Activated CD4-positive, alpha-beta T cell treated with anti-CD3 and anti-CD28 coated beads for 4 hours (primary cell): ENCODE measurements at places on chromosomes 4 and X.

DNA sequence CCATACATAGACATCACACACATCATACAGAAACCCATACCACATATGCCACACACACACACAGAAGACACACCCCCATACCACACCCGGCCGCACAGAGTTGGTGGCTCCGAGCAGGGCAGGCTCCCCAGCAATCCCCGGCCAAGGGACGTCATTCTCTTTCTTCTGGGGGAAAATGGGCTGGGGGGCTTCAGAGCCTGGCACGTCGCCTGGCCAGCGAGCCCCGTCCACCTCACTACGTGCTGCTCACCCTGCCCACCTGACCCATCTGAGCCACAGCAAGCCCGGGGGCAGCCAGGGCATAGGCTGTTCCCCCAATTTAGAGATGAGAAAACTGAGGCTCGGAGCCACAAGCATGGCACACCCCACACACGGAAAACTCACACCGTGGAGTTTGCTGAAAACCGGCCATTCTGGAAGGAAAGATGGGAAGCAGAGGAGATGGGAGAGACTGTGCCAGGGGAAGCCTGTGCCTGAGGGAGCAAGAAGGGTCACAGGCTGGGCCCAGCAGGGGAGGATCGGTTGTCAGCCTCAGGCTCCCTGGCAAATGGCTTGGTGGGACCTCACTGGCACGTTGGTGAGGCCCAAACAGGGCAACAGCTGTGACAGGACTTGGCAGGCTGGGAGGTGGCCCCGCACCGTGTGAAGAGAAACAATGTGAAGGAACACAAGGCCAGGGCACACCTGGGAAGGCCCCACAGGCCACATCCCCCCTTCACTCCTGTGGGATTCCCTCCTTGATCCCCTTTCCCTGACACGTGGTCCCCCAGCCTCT, 73.2 kb downstream of the JAKMIP1 start:
- no peak for DNase-seq

DNA sequence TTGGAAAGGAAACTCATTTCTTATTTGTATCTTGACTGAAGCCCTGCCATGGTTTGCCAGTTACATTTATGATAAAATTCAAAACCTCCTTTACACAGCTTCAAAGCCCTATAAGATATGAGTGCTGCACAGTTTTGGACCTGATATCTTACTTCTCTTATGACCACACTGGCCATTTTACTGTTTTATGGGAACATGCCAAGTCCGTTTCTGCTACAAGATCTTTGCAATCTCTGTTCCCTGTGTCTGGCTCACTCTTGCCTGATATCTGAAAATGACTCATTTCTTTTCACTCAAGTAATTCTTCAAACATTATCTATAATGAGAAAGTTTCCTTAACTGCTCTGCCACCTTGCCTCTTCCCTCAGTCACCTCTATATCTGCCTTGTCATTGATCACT, 247.3 kb downstream of the SPOCK3 start:
- no peak for DNase-seq

DNA sequence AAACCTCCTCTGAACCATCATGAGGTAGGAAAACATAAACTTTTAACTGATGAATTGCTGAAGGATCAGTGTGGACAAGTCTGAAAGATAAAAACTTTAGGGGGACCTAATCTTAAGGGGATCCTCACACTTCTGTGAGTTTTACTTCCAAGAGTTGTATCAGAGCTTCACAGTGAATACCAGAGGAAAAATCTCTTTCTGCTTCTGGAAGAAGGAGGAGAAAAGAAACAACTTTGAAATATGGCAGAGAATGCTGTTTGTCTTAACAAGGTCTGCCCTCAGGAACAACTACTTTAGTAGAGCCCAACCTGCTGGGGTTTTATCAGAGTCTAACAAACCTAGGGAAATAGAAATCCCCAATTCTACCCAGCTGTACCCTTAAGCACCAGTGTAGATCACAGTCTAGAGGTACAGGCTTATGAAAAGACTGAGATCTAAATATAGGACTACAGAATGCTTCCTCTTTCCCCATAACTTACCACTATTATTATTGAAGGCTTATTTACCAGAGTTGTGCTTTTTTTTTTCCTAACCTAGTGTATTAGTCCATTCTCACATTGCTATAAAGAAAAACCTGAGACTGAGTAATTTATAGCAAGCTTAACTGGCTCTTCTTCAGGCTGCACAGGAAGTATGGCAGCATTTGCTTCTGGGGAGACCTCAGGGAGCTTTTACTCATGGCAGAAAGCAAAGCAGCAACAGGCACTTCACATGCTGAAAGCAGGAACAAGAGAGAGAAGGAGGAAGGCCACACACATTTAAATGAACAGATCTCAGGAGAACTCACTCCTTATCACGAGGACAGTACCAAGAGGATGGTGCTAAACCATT, 167.9 kb downstream of the CAMK2D start:
- no peak for DNase-seq

GRCh38 chr4:170003071-170004070, 22.8 kb downstream of the MFAP3L start:
- no peak for DNase-seq

DNA sequence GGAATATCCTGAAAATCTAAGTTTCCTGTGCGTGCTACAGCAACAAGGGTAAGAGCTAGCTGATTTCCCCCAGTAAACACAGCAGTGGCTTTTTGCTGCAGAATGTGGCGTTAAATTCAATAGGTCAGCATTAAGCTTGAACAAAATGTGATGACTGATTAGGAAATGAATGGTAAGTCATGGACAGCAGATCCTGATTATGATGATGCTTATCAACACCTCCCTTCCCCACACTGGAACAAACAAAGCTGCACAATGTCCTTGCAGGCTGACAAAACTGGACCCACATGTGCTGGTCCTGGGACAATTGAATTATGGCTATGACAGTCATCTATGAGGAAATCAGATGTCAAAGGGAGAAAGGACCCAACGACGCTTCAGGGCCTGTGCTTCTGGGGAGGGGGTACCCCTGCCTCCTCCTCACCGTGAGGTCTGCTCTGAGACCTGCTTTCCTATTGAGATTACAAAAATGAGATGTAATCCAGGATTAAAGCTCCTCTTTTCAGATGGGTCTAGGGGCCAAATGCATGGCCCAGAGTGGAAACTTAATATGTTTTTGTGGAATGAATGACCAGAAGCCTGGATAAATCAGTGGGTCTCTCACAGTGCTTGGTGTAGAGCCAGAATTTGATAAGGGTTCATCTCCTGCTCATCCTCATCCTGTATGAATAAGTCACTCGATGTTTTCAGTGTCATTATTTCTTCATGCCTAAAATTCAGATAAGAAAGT, 32.0 kb upstream of the BOD1L1 start:
- no peak for DNase-seq

DNA sequence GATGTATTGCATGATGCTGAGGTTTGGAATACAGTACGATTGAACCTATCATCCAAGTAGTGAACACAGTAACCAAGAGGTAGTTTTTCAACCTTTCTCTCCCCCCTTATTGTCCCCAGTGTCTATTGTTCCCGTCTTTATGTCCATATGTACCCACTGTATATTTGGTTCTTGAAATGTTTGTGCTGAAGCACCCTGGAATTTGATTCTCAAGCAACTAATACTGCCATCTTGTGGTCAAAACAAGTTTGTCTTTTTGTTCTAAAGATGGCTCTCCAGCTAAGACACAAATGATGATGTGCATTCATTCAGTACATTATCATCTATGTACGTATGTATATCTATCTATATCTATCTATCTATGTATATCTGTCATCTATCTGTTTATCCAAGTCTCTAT, 33.5 kb upstream of the DCX start:
- no peak for DNase-seq

- no peak for DNase-seq
Observed at GRCh38 chr4:35993606-35994005, 250.7 kb downstream of the ARAP2 start.

DNA sequence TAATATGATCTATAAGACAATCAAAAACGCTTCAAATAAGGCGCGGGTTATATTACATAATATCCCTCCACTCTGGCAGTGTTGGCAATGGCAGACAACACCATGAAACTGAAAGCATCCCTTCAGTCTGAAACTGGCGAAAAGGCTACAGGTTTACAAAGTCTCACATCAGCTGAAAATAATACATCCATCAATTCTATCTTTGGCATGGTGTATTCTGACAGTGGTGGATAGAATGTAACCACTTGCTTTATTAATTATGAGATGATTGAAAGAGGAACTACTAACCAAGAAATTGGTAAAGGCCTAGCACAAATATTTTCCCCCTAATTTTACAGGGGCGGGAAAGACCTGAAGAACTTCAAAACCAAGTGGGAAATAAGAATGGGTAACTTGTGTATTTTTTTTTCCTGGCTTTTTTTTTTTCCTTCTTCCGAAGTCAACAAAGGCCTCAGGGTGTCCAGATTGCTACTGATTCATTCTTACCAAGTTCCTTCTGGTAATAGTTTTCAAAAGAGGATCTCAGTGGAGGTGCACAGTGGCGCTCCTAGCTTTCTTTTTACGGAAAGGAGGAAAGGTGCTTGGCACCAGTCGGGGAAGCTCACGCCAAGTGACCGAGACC, 728 bp downstream of the UBA6 start:
- DNase-seq, result no peak

GRCh38 chrX:115367455-115367854, 77.9 kb downstream of the LUZP4 start:
- no peak for DNase-seq

GRCh38 chr4:48112017-48112667, 21.9 kb downstream of the TXK start:
- no peak for DNase-seq

- DNase-seq, result no peak
Observed at GRCh38 chrX:41351923-41352322, 18.0 kb downstream of the DDX3X start.

GRCh38 chr4:70760662-70761061, 38.9 kb downstream of the RUFY3 start:
- no peak for DNase-seq

- DNase-seq, result no peak
Observed at GRCh38 chr4:85200106-85200505, 233.6 kb upstream of the WDFY3 start.

DNA sequence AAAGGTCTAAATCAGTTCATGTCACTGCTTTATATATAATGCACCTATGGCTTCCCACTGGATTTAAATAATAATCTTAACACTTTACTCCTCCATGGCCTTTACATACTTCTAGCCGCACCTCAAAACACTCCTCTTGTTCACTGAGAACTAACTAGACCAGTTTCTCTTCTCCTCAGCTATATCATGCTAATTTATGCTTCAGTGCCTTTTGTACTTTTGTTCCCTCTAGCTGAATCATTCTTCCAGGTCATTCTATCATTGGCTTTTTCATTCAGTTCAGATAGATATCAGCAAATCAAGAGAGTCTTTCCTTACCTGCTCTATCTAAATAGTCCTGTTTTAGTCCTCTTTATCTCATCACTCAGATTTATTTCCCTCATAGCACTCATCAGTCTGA, 64.2 kb downstream of the TET2 start:
- no peak for DNase-seq

- no peak for DNase-seq
Observed at GRCh38 chr4:78190595-78190994, 133.5 kb downstream of the FRAS1 start.

DNA sequence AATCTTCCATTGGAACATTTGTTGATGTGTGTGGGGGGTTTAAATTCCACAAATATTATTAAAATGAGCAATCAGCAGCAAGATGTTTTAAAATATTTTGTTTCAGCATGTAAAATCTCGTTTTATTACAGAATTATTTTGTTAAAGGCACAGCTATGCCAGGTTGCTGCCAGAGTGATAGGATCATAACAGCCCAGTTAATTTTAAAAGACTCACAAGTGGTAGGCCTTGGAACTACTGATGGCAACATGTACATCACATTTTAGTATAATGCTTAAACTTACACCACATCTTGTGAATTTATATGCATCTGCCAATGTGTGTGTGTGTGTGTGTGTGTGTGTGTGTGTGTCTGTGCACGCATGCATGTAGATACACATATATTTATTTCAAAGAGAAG, 97.8 kb upstream of the SPRY1 start:
- DNase-seq, result no peak

GRCh38 chrX:116345958-116346357, 90.4 kb upstream of the SLC6A14 start:
- DNase-seq, result no peak

DNA sequence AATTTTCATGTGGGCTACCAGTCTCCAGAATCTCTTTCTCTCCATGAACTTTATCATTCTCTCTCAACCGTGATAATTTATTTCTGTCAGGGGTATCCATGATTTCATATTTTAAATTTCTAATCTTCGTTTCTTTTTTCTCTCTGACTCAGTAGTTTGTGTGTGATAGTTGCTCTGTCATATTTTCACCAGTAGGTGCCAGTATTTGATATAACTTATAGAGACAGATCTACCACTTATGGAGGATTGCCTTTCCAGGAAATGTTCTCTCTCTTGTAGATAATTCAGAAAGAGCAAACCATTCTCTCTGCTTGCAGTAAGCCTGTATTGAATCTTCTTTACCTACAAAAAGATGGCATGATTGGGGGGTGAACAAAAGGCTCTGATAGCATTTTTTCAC, 79.3 kb upstream of the DYNLT3 start:
- no peak for DNase-seq

DNA sequence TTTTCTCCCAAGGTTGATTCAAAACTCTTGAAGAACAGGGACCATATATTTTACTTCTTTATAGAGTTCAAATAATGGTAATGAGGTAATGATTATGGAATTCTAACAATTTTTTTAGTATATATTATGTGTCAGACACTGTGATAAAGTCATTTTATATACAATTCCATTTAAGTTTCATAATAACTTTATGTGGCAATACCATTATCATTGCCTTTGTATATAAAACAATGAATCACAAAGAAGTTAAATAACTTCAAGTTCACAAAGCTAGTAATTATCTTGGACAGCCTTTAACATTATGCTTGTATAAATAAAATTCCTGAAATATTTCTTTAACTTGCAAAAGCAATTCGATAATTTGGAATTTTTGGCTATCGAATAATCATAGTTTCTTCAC, 20.6 kb downstream of the MAGEC1 start:
- DNase-seq, result no peak

- DNase-seq, result no peak
Observed at GRCh38 chr4:55615008-55615407, 21.1 kb downstream of the NMU start.

- DNase-seq, result no peak
Observed at GRCh38 chr4:85901500-85901899, 426.6 kb downstream of the ARHGAP24 start.

DNA sequence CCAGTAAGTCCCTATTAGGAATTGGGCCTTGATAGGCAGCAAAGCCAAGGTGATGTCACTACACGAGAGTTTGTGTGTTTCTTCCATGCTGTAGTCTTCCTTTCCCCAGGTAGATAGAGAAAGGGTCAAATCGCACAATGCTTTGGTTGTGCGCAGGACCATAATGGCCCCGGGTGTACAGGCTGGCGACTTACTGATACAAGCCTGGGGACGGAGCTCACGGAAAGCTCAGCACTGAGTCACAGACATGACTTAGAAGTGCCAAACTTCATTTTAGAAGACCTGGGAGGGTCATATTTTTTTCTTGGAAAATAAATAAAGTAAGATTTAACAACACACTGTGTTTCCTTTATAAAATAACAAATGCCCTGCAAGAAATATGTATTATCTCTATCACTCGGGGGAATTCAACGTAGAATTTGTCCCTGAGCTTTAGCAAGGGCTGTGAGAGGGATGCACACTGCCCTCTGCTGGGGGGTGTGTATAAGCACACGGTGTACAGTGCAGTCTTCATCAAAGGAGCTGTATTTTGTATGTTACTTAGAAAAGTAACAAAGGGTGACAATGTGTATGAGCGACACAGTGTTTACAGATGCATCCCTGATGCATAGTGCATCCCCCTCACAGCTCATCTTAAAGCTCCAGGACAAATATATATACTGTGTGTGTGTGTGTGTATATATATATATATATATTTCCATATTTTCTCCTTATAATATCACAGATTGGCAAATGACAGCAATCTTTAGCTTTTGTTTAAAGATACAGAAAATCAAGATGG, 254.5 kb upstream of the VEGFC start:
- DNase-seq, result peak; percentile 24
